Stimulated activated CD4-positive, alpha-beta T cell treated with anti-CD3 and anti-CD28 coated beads, Interleukin-1b, Interleukin-23, amount 100 ng/mL, for 24 hours (primary cell): ENCODE measurements at places on chromosomes 1 and 21.

GRCh38 chr1:58031416-58031815 is 515.1 kb downstream of the OMA1 start:
- no peak for DNase-seq

DNA sequence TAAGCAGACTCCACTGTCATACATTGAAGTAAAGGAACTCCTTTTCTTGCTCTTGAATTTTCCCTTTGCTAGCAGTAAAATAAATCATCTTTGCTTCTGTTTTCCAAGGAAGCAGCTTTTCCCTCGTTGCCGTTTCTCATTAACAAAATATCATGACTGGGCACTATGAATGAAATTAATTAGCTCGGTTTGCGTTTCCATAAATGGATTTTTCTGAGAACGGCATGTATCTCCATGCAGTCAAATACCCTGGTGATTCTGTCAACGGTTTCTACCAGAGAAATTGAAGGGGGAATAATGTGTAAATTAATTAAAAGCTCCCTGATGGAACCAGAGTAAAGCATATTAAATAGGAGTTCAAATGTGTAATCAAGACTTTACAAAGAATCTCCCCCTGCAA is 265.1 kb downstream of the LRRC40 start:
- no peak for DNase-seq

- DNase-seq = no peak
Measured at GRCh38 chr1:63799820-63800219, 26.0 kb downstream of the ROR1 start.

DNA sequence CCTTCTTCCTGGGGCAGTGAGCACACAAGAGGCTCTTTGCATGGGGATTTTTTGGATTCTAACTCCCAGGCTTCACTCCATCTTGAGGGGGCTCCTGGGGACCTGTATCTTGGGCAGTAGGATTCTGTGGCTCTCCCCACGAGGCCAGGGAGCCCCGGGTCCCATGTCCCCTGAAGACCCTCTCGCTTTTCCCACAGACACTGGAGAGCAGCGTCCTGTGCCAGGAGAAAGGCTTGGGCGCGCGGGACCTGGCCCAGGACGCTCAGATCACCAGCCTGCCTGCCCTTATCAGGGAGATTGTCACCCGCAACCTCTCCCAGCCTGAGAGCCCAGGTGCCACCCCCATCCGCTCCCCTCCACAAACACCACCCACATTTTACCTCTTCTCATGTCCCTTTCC is 735 bp downstream of the CROCC start:
- DNase-seq = no peak

DNA sequence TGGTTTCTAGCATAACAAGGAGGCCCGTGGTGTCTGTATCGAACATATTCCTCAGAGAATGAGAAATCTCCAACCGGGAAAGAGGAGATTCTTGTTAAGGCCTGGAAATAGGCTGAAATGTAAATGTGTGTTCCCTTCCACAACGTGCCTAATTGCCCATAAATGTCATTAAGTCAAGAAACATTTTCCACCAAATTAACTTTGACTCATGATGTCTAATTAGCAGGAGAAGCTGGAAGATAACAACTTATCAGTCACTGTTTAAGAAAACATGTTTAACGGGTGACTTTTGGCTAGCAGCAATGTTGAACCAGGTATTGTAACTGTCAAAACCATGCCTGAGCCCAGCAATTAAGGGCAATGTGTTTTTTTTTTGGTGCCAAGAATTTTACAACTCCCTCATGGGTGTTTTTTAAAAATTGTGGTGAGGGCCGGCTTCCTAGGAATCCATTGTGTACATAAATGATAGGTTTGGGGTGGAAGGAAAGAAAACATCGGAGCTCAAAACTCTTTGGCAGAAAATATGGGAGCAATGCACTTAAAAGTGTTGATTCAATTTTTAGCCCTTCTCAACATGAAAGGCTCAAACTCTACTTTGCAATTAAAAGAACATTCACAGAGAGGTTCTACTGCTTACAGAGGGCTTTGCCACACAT is 67.0 kb downstream of the OLIG1 start:
- DNase-seq = no peak

DNA sequence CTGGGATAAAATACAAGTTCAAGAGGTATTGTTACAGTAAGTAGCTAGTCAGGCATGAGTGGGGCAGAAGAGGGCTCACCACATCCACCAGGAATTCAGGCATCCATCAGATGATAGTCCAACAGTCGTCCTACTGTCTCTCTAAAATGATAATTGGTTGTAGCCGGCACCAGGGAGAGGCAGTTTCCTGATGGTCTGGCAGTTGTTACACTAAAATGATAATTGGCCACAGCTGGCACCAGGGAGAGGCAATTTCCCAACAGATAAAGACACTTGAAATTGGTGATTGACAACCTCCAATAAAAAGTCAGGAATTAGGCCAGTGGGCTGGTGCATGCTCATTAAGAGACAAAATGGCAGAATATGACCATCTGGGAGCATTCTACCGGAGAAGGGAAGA is 545.8 kb downstream of the AMY1C start:
- no peak for DNase-seq

DNA sequence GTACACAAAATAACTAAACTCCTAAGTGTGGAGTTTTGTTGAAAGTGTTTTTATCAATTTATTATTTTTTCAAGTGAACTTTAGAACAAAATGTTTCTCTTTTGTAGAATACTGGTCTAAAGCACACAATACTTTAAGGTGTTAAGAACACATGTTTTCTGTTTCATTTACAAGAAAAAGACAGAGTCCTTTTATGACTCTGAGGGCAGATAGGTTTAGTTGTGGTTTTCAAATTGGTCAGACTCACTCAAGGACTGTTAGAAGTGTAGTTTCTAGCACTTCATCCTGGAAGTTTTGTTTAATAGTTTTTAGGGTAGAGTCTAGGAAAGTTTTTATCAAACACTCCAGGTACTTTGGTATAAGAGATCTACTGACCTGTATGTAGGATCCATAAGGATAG is 376.5 kb downstream of the LRRIQ3 start:
- DNase-seq = no peak
